ENCODE measurements at places on chromosomes 7 and 10.

DNA sequence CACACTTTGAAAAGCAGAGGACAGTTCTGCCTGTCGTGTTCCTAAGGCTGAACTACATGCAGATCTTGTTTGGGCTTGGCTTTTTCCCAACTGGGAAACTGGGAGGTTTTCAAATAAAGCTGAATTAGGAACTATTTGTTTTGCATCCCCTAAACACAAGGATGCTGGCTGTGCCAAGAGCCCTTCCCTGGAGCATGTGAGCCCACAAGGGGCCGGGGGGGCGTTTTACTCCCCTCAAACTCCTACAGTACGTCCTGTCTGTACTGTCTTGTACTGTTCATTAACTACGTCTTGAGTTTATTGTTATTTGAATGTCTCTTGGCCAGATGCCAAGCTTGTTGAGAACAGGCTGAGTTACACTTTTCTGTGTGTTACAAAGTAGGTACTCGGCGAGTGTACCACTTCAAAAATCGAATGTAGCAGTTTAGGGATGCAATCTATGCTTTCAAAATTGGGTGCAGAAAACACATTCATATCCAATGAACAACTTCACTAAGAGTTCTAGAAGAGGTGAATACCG lies 94.9 kb downstream of the GFRA1 start:
- DNase-seq = no peak

DNA sequence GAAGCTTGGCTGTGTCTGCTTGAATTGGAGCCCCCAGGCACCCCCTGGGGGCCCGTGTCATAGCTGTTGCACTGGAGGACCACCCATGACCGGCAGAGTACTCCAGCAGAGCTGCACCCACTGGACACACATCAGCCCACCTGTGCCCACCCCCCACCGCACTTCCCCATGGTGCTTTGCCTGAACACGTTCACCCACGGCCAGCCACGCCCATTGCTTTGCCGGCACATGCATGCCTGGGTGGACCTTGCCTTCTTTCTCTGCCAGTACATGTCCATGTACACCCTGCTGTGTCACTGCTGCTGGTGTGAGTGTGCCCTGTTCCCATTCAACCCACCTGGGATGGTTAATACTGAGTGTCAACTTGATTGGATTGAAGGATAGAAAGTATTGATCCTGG lies 88.7 kb downstream of the SAMD9 start:
- DNase-seq = no peak

DNA sequence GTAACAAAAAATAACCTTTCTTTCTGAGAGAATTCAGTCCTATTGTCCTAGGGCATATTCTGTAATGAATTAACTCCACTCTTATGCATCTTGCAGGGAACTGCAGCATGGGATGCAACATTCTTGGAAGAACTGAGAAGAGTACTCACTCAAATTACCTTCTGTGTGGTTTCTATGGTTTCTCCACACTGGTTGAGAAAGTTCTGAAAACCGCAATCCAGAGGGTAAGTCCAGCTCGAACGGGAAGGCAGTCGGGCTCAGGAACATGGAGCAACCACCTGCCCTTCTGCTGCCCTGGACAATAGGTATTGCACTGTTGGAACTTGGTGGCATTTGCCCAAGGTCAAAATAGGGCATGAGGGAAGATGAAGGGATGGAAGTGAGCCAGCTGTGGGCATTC lies 59.6 kb upstream of the CDK13 start:
- DNase-seq = no peak

DNA sequence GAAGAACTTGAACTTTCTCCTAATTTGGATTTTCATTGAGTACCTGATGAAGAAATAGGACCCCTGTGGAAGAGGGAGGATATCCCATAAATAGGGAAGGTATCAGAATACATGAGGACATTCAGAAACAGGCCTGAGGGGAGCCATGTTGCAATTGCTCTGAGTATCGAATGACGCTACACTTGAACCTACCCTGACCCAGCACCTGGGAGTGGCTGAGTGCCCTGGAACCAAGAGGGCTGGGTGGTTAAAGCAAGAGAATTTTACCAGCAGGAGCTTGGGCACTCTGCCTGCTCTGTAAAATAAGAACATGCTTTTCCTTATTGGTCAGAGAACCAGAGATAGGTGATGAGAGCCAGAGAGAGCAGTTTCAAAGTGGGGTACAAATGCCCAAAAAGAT lies 7.2 kb downstream of the NEUROD6 start:
- DNase-seq = no peak

DNA sequence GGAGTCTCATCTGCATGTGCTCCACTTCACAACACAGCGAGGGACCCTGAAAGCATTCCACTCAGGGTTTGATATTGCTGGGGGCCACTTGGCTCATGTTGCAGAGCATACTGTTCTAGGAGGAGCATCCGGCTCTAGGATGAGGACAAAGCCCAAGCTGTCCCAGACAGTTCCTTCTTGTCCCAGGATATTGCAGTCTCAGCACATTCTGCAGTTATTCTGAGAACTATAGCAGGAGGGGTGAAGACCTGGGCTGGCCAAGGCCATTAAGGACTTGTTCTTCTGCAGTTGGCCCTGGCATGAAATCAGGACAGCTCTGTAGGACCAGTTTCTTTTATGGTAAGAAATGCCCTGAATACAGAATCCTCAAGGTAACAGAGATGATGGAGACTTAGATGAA lies 48.9 kb upstream of the C10orf120 start:
- DNase-seq = no peak

- no peak for DNase-seq
Measured at GRCh38 chr7:131861620-131862346, 305.4 kb upstream of the PODXL start.

Measured in fibroblast of mammary gland (primary cell).